ENCODE measurements at places on chromosomes 2 and 18.

DNA sequence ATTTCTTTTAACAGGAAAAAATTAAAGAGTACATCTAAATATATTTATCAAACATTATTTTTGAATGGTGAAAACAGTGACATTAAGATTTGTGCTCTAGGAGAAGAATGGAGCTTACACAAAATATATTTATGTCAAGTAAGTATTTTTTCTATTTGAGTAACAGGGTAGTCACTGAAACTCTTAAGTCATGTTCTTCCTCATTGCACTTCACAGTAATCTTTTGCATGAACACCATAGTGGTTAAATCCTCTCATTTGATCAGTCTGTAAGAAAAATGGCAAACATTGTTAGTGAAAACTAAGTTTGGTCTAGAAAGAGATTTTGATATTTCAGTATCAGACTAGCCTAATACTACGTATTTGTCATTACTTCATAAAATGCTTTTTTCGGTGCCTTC is 8.1 kb downstream of the GMCL1 start:
- DNase-seq: no peak

DNA sequence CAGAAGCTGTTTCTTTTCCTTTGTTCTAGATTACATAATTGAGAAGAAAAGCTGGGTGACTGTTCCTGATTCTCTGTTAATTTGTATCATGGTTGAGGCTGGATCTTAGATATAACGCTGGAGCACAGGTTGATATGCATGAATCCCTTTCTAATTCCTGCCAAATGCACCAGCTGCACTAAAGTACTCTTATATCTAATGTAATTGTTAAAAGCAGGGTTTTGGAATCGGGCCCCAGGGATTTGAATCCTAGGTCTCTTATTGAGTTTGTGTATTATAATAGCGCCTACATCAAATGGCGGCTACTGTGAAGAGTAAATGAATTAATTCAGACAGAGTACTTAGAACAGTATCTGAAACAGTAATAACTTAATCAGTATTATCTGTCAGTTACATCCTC is 80.4 kb downstream of the MC4R start:
- no peak for DNase-seq

GRCh38 chr18:48080546-48080945 is 150.1 kb upstream of the SMAD2 start:
- no peak for DNase-seq

DNA sequence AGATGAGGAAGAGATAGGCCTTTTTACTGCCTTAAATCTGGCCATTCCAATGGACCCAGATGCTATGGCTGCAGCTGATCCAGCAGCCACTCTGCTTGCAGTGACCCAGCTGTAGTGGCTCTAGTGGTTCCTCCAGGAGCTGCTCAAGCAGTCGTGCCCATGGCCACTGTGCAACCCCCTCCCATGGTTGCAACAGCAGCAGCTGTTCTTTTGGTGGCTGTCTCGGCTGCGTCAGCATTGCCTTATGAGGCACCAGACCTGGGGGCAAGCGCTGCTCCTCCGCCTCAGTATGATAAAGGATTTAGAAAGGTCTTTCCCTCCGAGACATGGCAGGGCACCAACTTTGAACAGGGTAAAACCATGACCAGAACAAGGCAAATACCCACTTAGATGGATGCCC is 384.9 kb upstream of the DCC start:
- DNase-seq: no peak

DNA sequence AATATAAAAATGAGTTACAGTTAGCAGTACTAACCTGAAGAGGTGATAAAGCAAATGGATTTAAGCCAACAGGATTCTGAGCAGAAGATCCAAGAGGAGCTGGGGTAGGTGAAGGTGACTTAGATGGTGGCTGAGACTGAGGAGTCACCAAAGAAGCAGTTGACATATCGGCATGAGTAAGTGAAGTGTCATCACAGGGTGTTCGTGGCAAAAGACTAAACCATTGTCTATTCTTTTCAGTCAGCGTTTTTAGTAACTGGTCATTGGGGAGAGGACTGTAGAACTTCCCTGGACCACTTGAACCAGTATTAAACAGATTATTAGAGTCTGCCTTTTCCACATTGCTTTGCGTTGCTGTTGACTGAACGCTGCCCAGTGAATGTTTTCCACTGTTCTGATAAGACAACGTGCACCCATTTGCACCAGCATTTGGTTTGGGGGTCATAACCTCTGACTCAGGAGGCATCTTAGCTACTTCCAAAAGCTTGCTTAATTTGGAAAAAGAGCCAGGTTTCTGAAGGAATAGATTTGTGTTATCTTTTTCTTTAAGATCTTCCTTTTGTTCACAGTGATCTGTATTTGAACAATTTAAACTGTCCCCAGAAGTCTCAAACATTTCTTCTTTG is 63.3 kb upstream of the WDSUB1 start:
- no peak for DNase-seq

- no peak for DNase-seq
Measured at GRCh38 chr18:49123431-49123830, 172.7 kb upstream of the SMAD7 start.

GRCh38 chr2:156890529-156891148 is 366.9 kb upstream of the GALNT5 start:
- no peak for DNase-seq

DNA sequence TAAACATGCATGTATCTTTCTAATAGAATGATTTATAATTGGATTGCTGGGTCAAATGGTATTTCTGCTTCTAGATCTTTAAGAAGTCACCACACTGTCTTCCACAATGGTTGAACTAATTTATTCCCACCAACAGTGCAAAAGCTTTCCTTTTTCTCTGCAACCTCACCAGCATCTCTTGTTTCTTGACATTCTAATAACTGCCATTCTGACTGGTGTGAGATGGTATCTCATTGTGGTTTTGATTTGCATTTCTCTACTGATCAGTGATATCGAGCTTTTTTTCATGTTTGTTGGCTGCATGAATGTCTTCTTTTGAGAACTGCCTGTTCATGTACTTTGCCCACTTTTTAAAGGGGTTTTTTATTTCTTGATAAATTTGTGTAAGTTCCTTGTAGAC is 182.5 kb downstream of the ANKRD44 start:
- DNase-seq: no peak

GRCh38 chr2:200888704-200889625 is at the start of the genes NIF3L1 and PPIL3:
NIF3L1 (plus strand) TSS chr2:200889371; CDS start chr2:200891944, 2,573 bp downstream.
PPIL3 (minus strand) TSS chr2:200889077; CDS start chr2:200887615, 1,462 bp downstream.
- DNase-seq: peak; percentile 99

- no peak for DNase-seq
Measured at GRCh38 chr2:216536734-216537210, 38.1 kb downstream of the RPL37A start.

DNA sequence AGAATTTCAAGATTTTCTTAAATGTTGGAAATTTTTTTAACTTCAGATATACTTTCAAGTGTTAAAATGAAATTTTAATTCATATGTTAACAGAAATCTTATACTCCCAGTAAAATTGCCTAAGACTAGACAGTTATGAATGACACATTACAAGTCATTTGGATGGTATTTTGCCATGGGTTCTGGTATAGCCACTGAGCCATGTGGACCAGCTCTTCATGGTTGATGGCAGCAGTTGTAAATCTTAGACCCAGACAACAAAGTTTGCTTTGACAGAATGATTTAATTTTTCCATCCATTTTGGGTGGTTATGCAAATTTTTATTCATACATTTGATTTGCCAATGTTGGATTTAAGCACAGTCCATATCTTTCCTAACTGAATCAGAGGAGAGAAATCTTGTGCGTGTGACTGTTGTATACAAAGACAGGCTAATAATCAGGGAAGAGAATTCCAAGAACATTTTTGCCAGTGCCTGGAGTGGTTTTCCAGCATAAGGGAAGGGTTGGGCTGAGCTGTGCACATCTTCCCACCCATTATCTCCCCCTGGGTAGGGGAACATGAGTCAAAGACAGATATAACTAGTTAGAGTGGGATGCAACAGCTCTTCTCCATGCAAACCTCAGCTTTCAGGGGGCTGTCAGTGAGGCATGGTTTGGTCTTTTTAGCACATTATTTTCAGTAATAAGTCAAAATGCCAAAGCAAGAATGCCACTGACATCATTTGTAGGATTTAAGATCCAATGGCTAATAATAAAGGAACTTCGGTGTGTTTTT is 28.1 kb upstream of the INPP4A start:
- DNase-seq: no peak

DNA sequence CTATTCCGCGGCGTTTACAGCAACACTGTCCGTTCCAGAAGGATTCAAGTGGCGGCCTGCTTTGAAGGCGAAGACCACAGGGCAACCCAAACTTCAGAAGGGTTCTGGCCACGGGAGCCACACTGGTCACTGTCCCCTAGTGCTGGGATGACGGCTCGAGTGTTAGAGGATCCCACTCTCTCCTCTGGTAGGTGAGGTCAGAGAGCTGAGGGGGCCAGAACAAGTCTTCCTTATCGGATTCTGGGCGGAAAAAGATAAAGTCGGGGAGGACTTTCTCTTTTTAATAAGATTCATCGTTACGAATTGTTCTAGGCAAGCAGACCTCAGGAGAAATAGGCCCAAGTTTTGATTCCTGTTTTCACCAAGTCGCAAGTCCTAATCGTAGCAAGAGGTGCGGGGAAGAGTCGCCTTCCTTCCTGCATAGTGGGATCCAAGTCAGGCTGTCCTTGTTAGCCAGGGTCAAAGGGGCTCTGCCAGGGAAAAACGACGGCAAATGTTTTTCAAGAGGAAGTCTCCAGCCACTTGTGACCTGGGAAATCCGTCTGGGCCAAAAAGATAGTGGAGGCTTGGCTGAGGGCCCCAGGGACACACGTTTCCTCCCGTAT is 864 bp upstream of the MYL12A start:
- no peak for DNase-seq

DNA sequence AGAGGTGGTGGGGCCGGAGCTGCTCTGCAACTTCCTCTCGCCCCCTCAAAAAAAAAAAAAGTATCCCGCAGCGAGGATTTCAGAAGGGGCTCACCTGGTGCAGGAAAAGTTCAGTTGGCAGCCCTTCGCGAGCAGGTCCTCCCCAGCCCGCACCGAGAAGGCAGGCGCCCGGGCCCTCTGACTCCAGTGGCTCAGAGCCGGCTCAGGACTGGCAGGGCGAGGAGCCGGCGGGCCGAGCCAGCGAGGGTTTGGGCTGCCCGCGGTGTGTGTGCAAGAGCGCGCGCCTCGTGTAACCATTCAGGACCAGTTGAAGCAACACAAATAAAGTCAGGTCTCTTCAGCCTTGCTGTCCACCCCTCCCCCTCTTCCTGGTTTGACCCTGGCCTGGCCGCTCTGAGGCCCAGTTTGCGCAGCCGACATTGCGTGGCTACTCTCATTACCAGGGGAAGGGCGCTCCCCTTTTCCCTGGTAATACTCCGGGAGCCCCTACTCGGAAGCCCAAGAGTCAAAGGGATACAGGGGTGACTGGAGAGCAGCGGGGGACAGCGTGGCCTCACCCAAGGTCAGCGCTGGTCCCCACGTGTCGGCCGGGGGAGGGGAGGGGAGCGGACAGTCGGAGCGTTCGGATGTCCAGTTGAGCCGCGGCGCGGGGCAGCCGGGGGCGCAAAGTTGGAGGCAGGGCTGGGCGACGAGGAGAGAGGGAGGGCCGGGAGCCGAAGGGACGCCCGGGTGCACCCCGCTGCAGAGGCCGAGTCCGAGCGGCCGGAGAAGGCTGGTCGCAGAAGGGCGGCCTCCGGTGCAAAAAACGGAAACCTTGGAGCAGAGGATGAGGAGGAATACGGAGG is 12.3 kb downstream of the EN1 start:
- DNase-seq: no peak

- no peak for DNase-seq
Measured at GRCh38 chr18:22456547-22456946, 38.8 kb upstream of the CTAGE1 start.

DNA sequence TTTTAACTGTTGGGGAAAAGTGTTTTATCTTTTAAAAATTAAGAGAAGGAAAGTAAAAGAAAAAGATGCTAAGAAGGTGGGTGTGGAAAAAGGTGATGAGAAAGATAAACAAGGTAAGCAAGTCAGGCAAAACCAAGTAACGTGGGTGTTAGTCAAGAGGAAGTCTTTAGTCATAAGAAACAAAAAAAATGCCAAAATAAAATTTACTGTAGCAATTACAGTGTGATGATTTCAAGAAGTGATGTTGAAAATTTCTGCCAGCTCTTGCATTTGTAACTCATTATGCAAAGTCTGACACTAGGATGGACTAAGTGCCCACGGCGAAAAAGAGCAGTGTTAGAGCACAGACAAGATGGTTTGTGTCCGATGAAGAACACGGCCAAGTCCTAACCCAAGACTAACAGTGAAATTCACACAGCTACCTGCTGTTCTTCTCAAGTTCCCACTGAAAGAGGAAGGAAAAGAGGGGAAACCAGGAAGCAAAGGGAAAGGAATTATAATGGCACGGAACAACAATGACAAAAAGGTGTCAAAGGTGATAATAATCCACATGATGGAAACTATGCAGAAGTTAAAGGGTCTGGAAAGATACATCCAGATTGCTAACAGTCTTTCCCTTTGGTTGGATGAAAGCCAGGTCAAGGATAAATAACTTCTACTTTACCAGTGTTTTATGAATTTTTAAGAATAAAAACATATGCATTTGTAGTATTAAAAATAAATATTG is 34.1 kb downstream of the NOL10 start:
- no peak for DNase-seq

DNA sequence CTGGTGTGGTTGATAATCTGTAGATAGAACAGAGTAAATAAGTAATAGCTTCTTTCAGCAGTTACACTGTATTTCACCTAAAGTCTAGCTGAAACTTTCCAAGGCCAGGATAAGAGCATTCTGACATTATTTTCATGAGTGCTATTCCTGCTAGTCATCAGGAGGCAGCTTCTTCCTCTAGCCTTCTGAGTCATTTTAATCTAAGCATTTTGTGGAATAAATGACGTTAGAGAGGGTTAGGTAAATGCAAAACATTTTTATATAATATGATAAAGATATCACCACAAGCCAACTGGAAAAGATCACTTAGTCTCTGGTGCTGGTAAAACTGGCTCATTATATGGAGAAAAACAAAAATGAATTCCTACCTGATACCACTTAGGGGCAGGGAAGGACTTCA is 138.5 kb downstream of the MEP1B start:
- no peak for DNase-seq

DNA sequence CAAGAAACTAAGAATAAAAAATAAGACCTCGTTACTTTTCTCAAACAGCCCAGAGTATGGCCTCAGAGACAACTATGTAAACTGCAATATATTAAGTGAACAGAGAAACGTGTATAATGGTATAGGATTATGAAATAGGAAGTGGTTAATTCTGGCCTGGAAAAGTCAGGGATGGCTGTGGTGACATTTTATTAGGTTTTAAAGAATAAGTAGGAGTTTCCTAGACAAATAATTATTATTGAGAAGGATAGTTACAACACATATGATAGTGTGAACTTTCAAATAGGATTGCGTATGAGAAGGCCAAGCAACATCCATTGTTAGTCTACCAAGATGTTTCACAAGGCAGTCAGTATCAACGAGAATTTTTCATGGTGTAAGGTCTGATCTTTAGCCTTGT is 244.1 kb downstream of the LPIN1 start:
- DNase-seq: no peak

- DNase-seq: no peak
Measured at GRCh38 chr18:13585379-13586153, 140.8 kb downstream of the FAM210A start.

GRCh38 chr2:53886406-53887280 is 26.9 kb upstream of the GPR75 start:
- DNase-seq: no peak

GRCh38 chr2:30252723-30253701 is 21.7 kb downstream of the LBH start:
- peak; percentile 67 for DNase-seq

GRCh38 chr2:110796716-110797301 is 64.4 kb downstream of the ACOXL start:
- DNase-seq: no peak

Data from A549 (cell line).